Tongue (tissue), 3 donors: ENCODE measurements at places on chromosomes 16 and 17. TPM values are rescaled to one million over a fixed set of nuclear protein-coding genes. Genes with fewer than 3 reads are reported as not detected.

DNA sequence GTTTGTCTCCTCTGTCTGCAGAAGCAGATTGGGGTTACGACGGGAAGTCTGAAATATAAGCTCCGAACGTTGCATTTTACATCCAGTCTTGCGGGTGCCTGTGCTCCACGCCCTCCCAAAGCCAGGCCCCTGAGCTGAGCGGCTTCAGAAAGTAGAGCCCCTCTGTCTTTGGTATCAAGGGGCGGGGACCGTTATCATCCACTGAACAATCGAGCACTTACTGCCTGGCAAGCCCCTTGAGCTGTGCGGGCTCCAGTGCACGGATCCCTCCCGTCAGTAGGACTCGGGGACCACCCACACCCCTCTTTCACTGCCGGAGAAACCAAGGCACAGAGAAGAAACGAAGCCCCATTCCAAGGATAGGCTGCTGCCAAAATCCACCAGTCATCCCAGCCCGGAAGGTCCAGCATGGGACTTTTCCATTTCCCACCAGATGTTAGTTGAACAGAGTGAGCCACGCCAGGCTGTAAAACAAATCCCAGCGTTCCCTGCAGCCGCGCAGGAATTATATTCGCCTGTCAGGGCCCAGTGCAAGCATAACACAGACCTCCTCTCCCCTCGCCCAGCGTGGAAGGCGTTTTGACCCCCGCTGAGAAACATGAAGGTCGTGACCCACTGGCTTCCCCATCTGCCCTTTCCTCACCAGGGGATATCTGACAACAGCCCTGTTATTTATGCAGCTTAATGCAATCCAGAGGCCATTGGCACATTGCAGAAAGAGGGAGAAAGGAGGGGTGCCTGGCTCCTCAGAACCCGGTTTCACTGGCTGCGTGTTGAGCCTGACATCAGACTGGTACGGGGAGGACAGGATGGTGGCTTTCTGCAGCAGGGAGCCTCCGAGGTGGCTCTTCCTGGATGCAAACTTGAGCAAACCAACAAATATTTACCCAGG is 212.2 kb upstream of the FOXF1 start:
- DNase-seq = peak; percentile 30

- no peak for DNase-seq
Observed at GRCh38 chr17:12365805-12366204, 299.9 kb upstream of the MYOCD start.

The LLGL2 gene
- 19.9 TPM for total RNA-seq

GRCh38 chr17:20284570-20285295 is 182.6 kb downstream of the LGALS9B start:
- DNase-seq = peak; percentile 89
